ENCODE measurements at places on chromosomes 3 and 15.

DNA sequence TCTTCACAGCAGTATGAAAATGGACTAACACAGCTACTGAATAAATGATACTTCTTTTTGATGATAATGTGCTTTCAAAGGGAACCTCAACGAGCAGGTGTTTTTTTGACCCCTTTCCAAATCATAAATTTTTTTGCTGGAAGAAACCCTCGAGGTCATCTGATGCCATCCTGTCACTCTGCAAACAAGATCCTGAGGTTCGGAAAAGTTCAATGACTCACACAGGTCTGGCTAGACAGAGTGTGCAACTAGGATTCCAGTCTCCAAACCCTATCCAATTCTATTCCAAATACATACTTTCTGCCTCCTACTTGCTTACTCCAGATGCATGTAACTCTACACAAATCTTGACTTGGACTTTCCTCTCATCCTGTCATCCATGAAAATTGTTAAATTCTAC, 124.7 kb downstream of the NEDD4 start:
- no peak for DNase-seq

- no peak for DNase-seq
Measured at GRCh38 chr3:60017631-60018030, 967.8 kb upstream of the CFAP20DC start.

GRCh38 chr3:49647741-49648140, 26.4 kb upstream of the APEH start:
- no peak for DNase-seq

DNA sequence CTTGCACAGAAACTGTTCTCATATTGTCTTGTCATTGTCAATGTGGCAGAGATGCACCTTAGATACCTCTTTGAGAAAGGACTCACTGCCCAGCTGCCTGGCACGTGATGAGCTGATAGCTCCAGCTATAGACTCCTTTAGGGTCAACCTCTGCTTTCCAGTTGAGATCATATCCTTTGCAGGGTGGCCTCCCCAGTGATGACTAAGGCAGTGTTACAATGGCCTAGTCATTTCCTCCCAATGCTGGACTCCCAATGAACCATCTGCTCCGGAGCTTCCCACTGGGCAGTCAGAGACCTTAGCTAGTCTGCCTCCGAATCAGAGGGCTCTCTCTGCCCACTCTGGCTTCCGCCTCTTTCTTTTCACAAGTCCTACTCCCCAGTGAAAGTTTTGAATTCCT, 79.5 kb downstream of the CHRD start:
- no peak for DNase-seq

- no peak for DNase-seq
Measured at GRCh38 chr15:70931821-70932220, 39.2 kb downstream of the LRRC49 start.
